Brain (organoid and tissue), 16 donors: ENCODE measurements at places on chromosomes 16 and 17.
A peak's percentile ranks its signal among the peaks of the same experiment; 100 is the strongest.

DNA sequence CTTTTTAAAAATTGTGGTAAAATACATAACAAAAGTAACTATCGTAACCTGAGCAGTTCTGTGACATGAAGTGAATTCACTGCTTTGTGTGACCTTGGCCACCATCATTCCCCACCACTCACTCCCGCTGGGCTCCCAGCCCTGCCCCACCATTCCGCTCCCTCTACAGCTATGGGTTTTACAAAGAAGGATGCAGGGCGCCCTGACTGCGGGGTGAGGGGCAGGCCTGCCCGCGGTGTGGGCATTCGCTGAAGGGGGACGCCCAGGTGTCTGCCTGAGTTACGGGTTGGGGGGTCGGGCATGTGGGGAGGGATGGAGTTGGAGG, at the start of gene CEMP1:
Gene CEMP1, minus strand, starts transcription at position 38 of the 325 bp plus-strand sequence. CDS start 335 bp downstream, outside the sequence.
- DNase-seq, result no peak

DNA sequence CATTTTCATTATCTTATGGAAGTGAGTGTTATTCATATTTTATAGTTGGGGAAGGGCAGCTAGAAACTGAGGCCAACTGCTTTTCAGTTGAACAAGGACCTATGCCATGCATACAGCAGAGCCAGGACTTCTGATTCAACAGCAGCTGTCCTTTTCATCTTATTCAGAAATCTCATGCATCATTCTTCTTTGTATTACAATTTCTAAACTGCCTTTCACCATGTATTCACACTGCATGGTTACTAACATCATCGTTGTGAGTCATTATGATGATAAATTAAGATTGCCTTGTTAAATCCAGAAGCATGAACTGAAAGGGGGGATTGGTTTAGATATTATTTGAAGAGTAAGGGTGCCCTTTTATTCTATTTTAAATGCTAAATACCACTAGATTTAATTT, 1470.1 kb upstream of the GOT2 start:
- peak; percentile 52 for DNase-seq

DNA sequence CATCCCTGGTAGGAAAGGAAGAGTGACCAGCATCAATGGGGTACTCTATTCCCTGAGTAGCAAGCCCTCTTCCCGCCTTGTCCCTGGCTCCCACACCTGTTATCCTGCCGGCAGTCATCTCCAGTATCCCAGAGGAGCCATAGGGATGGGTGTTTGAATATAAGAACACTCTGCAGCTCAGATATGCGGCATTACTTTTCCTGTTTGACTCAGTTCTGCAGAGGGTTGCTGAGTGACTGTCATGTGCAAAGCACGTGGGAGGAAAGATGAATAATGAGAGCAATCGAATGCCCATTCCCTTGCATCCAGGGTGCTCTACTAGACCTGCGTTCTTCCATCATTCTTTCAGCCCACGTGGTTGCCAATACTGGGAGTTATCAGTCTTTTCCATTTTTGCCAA, 115.1 kb downstream of the PRKCB start:
- no peak for DNase-seq

DNA sequence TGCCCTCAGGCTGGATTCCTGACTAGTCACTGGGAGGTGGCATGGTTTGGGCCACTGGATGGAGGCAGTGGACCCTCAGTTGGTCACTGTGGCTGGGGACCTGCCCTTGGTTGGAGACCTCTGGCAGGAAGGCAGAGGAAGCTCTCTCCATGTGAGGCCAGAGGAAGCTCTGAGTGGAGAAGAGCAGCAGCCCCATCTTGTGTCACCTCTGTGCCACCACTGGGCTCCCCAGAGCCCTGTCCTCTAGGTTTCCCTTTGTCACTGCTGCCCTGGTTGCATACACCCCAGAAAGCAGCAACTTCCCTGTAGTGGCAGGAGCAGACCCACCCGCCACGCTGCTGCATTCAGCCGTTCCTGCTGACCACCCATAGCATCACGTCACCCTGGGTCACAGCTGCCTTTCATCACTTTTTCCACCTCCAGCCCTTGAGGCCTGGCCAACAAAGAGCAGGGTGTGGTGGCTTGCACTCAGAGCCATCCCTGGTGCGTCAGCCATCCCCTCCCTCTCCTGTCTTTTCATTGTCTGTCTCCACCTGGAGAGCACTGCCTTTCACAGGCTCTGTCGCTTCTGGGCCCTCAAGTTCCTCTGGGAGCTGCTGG, 11.9 kb downstream of the CTRL start:
- no peak for DNase-seq

GRCh38 chr16:69239851-69240250, 52.9 kb downstream of the SNTB2 start:
- DNase-seq, result peak; percentile 5

DNA sequence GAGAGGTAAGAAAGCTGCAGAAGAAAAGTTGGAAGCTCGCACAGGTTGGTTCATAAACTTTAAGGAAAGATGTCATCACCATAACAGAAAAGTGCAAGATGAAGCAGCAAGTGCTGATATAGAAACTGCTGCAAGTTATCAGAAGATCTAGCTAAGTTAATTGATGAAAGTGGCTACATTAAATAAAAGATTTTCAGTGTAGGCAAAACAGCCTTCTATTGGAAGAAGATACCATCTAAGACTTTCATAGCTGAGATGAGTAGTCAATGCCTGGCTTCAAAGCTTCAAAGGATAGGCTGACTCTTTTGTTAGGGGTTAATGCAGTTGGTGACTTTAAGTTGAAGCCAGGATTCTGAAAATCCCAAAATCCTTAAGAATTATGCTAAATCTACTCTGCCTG, 24.0 kb downstream of the CYLD start:
- no peak for DNase-seq

GRCh38 chr16:54366943-54367342, 80.4 kb upstream of the IRX3 start:
- no peak for DNase-seq

- no peak for DNase-seq
Observed at GRCh38 chr17:27072885-27073284, 221.0 kb upstream of the WSB1 start.

- peak; percentile 6 for DNase-seq
Observed at GRCh38 chr17:36089888-36090836, at the start of gene CCL3. Gene CCL3 (minus strand): TSS chr17:36090143. CDS start chr17:36090058, 85 bp downstream.
